Inflammatory macrophage treated with lipopolysaccharide for 1 hour (primary cell): ENCODE measurements at places on chromosomes 12 and 14.

DNA sequence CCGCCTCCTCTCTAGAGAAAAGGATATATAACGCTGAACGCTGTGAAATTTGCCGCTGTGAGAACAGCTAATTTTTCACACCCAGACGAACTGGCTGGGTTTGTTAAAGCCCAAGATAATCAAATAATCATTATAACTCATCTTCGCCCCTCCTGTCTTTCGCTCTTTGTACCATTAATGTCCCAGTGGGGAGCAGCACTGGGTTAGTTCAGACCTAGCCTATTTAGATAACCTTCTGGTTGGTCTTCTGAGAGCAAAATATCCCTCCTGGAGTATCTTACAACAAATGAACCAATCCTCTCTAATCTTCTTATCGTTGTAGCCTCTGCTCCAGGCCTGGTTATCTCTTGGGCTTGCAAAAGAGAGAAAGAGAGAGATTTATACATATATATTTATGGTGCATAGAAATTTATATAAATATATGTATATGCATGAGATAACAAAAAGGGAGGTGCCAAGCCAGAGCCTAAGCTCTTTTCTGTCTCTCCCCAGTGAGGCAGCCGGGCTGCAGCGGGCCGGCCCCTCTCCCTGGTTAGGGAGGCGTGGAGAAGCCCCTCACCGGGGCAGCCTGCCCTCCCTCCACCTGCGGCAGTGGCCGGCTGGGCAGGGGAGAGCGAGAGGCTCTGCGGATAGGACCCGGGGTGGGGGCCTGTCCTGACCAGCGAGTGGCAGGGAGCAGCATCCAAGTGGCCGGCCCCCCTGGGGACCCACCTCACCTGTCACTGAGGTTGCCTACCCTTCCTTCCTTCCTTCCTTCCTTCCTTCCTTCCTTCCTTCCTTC lies 202.0 kb upstream of the LHX5 start:
- DNase-seq: no peak

GRCh38 chr12:53344824-53345485 lies 8.8 kb upstream of the SP7 start:
- DNase-seq: peak; percentile 66

DNA sequence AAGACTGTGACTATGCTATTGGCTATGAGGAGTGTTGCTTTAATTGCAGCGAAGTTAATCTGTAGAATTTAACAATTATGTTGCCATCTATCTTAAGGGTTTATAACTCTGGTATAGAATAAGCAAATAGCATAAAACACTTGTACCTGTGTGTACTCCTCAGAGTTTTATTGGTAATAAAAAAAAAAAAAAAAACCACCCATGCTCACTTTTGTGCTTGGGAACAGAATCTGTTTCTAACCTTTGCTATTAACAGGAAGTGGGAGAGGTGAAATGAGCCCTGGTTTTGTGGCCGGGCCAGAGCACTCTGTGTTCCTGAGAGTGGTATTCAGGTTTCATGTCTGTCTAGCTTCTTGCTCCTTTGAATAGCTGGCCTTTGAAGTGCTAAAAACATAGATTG lies 53.1 kb downstream of the PDE3A start:
- DNase-seq: no peak

GRCh38 chr12:121085069-121085468 lies 46.0 kb upstream of the OASL start:
- DNase-seq: no peak

DNA sequence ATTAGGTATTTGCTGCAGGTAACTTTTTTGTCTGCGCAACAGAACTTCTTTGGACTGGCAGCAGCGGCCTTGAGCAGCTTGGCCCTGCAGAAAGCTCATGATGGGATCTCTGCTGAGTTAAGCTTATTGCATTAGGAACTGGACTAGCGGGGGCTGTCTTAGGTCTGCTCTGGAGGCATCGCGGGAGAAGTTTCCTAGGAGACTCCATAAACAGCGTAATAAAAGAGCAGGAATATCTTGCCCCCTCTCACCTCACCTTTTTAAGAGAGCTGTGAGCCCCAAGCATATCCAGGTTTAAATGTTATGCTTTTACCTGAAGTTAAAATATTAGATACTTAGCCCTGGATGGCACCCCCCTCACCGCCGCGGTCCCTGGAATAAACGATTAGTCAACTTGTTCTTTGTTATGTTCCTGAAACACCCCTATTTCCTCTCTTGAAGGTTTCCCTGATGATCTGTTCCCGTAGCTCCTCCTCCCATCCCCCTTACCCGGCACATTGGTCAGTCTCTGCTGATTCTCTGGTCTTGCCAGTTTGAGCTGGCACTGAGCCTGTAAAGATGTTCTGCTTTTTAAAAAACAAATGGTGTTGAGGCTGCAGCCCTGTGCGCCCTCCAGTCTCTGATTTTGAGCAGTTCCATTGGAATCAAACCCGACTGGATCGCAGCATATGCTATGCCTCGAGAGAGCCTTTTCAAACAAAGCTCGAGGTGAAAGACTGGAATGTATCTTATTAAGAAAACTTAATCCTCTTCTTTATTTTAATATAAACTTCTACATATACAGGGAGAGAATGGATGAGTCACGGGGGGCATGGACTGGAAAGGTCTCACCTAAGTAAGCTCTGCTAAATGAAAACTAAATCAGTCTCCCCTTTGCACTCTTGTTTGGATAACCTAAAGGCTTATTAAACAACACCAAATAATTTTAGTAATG lies 1.9 kb downstream of the MLXIP start:
- DNase-seq: peak; percentile 85

DNA sequence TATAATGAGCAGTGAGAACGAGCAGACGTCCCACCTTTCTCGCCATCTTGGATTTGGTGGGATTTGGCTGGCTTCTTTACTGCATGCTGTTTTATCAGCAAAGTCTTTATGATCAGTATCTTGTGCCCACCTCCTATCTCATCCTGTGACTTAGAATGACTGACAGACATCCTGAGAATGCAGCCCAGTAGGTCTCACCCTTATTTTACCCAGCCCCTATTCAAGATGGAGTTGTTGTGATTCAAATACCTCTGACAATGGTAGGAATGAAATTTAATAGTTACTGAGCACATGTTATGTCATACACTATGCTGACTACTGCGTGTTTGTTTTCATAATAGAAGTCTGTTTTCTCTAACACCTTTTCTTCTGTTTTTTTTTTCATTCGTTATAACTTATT lies 1.9 kb downstream of the TMTC3 start:
- no peak for DNase-seq

DNA sequence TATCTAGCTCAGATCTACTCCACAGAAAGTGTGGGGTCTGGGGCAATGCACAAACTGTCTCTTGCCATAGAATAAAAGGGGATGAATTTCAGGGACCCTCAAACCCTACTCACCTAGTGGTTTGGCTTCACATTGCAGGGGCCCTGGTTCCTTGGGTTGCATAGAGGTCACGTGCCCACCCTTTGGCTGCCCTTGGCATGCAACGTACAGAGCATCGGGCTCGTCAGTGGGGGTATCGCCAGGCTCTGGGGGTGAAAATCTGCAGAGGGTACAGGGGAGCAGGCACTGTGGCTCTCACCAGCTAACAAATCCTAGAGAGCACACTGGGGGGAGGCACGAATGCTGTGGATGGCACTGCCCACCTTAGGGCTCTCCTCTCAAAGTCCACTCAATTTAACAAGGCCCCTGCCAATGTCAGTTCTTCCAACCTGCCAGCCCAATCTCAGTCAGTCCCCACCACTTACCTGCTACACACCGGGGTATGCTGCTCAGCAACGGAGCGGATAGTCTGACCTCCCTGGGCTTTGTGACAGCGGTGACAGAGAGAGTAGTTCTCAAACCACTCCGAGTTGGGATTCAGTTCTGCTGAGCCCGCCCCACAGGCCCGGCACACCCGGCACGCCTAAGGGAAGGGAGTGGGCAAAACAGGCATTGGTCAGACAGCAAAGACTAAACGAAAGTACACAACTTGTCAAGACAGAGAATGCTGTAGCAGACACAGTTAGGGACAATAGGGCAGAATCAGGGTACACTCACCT lies 8.0 kb downstream of the KMT2D start:
- no peak for DNase-seq

DNA sequence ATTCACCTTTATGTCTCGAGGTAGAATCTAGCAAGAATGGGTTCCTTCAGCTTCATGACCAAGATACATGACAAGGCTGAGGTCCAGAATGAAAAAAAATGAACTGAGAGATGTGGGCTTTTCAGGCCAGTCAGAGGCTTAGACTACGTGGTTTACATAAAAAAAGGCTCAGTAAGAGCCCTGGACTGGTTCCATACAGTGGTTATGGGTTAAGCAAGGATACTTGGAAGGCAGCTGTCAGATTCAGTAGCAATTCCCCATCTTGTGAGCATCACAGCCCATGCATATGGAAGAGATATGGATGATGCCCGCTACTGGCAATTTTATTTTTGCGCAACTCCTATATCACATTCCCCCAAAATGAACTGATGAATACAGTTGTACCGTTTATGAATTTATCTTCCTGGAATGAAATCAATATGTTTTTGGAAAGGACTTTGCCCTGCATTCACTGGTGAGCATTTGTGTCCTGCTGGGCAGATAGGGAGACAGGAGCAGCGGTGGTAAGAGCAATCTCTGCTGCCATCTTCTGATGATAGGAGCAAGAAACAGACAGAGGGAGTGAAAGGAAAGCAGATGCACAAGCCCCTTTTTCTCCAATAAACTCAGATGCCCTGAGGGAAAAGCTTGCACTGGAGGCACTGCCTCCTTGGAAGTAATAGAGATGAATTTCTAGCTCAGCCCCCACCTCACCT lies 280.4 kb downstream of the GALC start:
- no peak for DNase-seq

GRCh38 chr14:95126906-95127530 lies 30.3 kb downstream of the DICER1 start:
- DNase-seq: no peak

- peak; percentile 77 for DNase-seq
Observed at GRCh38 chr14:81400202-81400678, at the start of gene STON2. Gene STON2 (minus strand): TSS chr14:81400324. CDS start chr14:81398382, 1,942 bp downstream.

GRCh38 chr12:6970096-6970527 lies 352 bp downstream of the PHB2 start:
- DNase-seq: no peak

DNA sequence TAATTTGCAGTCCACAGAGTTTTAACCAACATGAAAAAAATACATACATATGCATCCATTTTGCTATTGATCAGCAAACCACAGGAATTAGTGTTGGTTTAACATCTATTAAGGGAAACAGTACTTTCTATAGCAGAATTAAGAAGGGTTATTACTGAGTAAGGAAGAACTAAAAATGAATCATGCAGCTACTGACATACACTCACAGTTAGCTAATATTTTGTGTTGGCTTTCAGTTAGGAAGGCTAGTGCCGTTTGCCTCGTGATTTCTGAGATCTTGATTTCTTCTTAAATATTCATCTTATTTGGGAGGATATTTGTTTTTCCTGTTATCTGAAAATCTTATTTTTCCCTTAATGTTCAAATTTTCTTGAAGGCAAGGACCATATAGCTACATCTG lies 423.4 kb downstream of the NOVA1 start:
- no peak for DNase-seq

GRCh38 chr12:94261119-94261518 lies 112.7 kb downstream of the PLXNC1 start:
- DNase-seq: no peak

- no peak for DNase-seq
Observed at GRCh38 chr14:21313512-21313911, 33.6 kb downstream of the RPGRIP1 start.

DNA sequence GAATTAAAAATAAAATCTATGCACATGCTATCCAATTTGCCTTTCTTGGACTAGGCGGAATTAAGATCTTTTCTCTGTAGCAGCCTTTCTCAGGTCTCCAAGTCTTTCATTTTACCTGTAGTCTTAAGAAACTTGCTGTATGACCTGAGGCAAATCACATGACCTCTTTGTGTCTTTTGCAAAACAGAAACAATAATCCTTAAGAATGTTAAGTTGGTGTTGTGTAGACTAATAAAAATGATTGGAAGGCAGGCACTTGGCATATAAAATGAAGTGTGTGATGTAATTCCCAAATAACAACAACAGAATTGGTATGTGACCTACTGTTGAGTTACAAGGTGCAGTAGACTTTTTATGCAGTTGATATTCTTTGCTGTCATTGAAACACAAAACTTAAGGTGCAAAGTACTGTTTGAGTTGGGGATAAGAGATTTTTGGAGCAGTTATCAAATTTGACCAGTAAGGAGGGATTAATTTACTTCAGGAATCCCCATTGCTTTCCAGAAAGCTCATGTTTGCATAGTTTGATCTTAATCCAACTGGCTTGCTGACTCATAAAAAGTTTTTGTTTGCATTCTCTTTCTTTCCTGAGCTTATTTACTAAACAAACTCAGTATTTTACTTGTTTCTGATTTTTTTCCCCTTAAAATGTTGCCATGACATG lies 51.4 kb downstream of the SUSD6 start:
- no peak for DNase-seq

DNA sequence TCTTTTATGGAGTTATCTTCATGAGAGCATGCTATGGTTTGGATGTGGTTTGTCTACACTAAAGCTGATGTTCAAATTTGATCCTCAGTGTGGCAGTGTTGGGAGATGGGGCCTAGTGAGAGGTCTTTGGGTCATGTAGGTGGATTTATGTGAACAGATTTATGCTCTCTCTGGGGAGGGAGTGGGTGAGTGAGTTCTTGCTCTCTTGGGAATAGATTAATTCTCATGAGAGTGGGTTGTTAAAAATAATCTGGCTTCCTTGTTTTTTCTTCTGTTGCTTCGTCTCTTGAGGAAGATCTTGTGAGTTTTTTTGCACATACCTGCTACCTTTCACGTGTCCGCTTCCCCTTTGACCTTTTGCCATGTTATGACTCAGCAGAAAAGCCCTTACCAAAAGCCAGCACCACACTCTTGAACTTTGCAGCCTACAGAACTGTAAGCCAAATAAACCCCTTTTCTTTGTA lies 20.5 kb downstream of the DERA start:
- no peak for DNase-seq

DNA sequence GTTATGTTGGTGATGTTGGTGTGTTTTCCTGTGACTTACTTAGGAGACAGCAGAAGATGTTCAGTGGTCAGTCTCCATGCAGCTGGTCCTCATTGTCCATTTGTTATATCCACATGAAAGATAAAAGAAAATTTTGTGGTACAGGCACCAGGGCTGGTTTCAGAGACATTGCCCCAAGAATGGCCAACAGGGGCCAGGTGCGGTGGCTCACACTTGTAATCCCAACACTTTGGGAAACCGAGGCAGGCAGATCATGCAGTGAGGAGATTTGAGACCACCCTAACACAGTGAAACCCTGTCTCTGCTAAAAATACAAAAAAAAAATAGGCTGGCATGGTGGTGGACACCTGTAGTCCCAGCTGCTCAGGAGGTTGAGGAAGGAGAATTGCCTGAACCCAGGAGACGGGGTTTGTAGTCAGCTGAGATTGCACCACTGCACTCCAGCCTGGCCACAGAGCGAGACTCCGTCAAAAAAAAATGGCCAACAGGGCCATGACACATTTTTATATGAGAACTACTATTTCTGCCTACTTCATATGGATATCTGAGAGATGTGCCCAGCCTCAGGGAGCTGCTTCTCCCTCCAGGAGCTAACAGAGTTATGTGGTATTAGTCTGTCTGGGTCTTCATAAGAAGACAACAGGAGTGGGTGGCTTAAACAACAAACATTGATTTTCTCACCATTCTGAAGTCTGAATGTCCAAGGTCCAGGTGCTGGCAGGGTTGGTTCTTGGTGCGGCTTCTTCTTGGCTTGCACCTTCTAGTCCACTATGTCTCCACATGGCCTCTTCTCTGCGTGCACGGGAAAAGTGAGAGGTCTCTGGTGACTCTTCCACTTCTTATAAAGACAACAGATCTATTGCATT lies 821.7 kb downstream of the TMEM121 start:
- DNase-seq: no peak

- DNase-seq: peak; percentile 44
Observed at GRCh38 chr12:10540776-10541205, 35.1 kb downstream of the EIF2S3B start.
